Right lobe of liver (tissue), 6 donors: ENCODE measurements at places on chromosomes 3 and 15. TPM values are rescaled to one million over a fixed set of nuclear protein-coding genes. Genes with fewer than 3 reads are reported as not detected.

DNA sequence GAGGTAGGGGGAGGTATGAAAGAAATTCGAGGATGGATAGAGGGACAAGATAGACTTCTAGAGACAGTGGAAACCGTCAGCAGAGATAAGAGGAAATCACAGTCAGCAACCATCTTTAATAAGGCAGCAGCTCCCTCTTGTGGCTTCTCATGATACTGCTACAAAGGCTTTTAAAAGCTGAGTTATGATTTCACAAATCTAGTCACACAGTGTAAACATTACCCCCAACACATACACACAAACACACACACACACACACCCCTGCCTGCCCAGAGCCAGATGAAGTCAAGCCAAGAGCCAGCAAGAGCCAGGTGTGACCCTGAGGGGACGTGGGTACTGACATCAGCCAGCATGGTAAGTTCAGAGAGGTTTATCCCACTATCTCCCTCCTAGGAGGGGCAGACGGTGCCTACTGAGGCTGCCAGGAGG is 18.9 kb upstream of the TGM5 start:
- no peaks in the 10 kb centered on the region for H3K4me1 ChIP-seq
- H3K36me3 ChIP-seq, result no peaks in the 10 kb centered on the region
- DNase-seq, result no peak

GRCh38 chr3:188951734-188952133 is 220.0 kb upstream of the TPRG1 start:
- H3K4me3 ChIP-seq, result no peak overlapping the region
- peak overlapping the region; percentile 97 for H3K27ac ChIP-seq
- H3K36me3 ChIP-seq, result no peaks in the 10 kb centered on the region
- H3K27me3 ChIP-seq, result no peaks in the 10 kb centered on the region
- no peak for DNase-seq

DNA sequence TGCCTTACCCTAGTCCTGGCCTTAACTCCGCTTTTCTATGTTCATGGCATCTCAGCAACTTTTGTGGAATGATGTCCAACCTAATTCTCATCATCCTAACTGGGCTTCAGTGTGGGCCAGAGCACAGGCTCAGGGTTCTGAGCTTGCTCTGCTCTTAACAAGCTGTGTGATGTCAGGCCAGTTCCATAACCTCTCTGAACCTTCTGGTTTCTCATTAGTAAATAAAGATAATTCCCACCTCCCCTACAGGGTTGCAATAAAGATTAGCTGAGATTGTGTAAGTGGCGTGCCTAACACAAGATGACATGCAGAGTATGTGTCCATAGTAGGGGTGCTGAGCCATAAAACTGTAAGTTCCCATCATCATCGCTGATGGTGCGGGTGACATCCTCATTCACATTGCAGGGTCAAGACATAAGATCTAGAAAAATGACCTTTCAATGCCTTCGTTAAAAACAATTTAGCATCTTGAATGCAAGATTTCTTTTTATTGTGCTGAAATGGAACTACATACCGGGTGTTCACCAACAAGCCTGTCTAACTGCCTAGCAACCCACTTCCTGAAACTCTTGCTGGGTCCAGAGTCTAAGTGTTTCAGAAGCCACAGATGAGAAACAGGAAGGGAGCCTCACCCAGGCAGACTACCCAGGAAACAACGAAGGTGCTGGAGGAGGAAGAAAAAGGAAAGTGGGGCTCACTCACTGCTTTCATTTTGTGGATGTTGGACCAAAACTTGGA is 36.2 kb downstream of the CDCP1 start:
- H3K27me3 ChIP-seq, result no peaks in the 10 kb centered on the region
- no peak overlapping the region for H3K27ac ChIP-seq
- H3K36me3 ChIP-seq, result no peaks in the 10 kb centered on the region

- H3K4me1 ChIP-seq, result peaks cover 3% of the 10 kb centered on the region
- no peaks in the 10 kb centered on the region for H3K27me3 ChIP-seq
- H3K36me3 ChIP-seq, result no peaks in the 10 kb centered on the region
- H3K4me3 ChIP-seq, result no peak overlapping the region
Observed at GRCh38 chr3:187025254-187025655, 94.9 kb downstream of the ST6GAL1 start.

- no peak overlapping the region for H3K27ac ChIP-seq
- no peaks in the 10 kb centered on the region for H3K4me1 ChIP-seq
- no peaks in the 10 kb centered on the region for H3K36me3 ChIP-seq
- H3K27me3 ChIP-seq, result no peaks in the 10 kb centered on the region
- DNase-seq, result no peak
Observed at GRCh38 chr3:36697229-36698001, 66.9 kb downstream of the DCLK3 start.

DNA sequence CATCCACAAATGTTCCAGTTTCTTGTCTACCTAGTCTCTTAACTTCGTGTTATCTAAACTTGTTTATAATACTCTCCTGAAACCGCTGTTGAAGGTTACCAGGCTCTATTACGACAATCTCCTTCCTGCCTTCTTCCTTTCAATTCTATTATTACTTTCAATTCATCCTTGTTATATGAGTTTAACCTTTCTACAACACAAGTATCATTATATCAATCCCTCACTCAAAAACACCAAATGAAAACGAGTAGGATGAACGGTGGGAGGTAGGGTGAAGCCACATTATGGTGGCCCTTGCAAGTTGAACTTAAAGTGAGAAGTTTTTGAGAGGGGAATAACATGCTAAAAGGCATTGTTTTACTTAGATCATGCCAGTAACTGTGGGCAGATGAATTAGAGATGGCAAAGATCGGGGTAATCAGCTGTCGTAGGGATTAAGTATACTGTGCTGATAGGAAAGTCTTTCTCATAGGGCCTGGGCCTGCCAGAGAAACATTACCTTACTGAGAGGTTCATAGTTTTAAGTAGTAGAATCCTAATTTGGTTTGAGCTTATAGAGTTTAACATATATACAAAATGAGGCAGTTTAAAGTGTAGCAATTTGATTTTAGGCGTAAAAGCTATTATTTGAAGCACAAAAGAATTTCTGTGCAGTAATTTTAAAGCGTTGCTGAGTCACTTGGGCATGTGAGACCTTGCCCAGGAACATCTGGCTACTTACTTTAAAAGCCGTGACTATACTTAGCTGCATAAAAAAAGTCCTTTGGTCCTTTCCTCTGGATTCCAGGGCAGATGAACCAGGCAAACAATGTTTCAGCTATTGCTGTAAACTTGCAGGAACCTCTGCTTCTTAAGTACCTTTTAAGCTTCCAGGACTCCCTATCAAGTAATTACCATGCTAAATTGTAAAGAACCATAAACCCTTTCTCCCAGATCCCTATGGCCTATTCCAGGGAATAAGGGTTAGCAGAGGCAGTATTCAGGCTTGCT is 3.3 kb upstream of the CEP97 start:
- no peak for DNase-seq
- H3K27me3 ChIP-seq, result no peaks in the 10 kb centered on the region
- H3K4me1 ChIP-seq, result no peaks in the 10 kb centered on the region

DNA sequence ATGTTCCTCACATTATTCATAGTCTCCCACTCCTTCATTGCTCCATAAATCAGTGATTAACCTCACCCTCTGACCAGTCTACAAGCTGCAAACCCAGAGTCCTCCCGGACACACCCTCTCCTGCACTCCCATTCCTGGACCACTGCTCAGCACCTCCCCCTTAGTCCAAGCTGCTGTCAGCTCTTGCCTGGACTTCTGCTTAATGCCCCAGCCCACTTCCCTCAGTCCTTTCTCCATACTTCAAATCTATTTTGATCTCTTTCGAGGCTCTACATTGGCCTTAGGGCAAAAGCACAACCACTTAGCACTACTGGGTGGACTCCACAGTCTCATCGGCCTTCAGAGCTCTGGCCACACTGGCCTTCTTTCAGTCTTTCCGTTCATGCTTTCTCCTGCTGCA is 79.4 kb upstream of the FAM98B start:
- no peak overlapping the region for H3K27ac ChIP-seq
- H3K4me1 ChIP-seq, result no peaks in the 10 kb centered on the region
- no peak overlapping the region for H3K4me3 ChIP-seq
- DNase-seq, result no peak
- H3K27me3 ChIP-seq, result no peaks in the 10 kb centered on the region

DNA sequence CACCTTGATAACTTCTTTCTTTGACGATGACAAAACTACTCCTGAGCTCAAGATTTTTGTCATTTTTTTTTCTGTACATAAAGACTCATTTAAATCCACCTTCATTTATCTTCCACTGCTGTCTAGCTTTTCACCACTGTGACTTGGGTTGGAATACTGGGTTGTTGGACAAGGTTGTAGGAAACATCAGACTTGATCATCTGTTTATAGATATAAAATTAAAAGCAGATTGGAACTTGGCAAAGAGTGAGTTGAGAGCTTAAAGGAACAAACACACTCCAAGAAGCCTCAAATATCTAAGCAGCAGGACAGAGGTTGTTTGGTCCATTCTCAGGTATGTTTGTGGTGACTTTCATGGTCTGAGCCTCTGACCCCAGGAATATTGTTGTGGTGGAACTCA is 141.7 kb upstream of the NDN start:
- H3K27me3 ChIP-seq, result no peaks in the 10 kb centered on the region
- no peaks in the 10 kb centered on the region for H3K36me3 ChIP-seq
- no peaks in the 10 kb centered on the region for H3K4me1 ChIP-seq

DNA sequence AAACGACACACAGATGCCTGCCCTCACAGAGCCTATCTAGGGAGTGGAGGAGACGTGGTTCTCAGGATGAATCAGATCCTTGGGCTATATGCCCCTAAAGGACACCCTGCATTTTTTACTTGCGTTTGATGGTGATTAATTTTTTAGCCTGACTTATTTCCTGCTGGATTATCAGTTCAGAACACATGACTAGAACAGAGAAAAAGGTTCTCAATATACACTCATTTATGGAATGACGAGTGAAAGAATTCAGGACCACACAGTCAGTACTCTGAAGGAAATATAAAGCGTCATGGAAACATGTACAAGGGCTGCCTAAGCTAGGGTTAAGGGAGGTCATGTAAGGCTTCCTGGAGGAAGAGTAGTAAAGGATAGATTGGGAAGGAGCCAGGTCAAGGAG is 121.8 kb downstream of the SSR3 start:
- no peaks in the 10 kb centered on the region for H3K36me3 ChIP-seq
- no peak overlapping the region for H3K27ac ChIP-seq
- H3K4me3 ChIP-seq, result no peak overlapping the region
- no peak for DNase-seq

DNA sequence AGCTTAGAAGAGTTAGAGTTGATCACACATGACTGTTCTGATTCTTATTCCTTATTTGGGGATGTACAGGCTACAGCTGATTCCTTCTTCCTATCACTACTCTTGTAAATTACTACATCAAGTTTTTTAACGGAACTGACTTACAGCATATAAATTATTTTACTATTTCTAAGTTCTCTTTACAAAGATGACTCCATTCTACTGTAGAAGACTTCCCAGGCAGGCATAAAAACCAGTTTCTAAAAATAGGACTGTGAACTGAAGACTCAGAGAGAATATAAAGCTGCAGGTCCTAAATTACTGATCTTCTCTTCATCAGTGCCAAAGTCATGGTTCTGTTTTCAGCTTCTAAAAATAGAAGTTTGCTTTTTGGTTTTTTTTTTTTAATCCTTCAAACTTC is 38.9 kb downstream of the ANO10 start:
- no peak overlapping the region for H3K4me3 ChIP-seq
- no peaks in the 10 kb centered on the region for H3K4me1 ChIP-seq

DNA sequence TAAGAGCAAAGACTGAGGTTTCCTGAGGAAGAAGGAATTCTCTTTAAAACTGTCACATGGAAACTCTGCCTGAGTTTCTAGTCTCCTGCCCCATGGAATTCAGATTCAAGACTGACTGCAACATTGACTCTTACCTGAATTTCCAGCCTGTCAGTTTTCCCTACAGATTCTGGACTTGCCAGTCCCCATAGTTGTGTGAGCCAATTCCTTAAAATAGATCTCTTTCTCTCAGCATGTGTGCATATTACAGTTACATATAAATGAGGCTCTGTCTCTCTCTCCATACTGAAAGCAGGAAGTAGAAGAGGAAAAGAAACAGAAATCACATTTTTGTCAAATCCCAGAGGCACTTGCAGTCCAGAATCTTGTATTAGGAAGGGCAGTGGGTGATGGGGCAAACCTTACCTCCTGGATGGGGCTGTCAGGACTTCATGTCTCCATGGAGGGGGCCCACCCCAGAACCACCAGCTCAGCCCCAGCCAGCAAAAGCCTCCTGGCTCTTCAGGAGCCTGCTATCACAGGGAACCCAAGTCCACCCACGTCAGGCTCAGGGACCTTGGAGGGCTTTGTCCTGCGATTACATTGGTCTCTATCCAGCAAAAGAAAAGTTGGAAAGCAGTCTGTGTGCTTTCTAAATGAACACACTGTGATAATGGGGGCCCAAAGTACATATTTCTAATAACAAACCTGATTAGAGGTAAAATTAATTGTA is 18.8 kb upstream of the GOLGA8J start:
- no peaks in the 10 kb centered on the region for H3K27me3 ChIP-seq
- H3K4me3 ChIP-seq, result no peak overlapping the region
- H3K27ac ChIP-seq, result no peak overlapping the region
- no peaks in the 10 kb centered on the region for H3K36me3 ChIP-seq
- no peak for DNase-seq

- H3K36me3 ChIP-seq, result no peaks in the 10 kb centered on the region
- no peaks in the 10 kb centered on the region for H3K4me1 ChIP-seq
- no peaks in the 10 kb centered on the region for H3K27me3 ChIP-seq
- no peak overlapping the region for H3K4me3 ChIP-seq
Observed at GRCh38 chr3:129015388-129016105, 14.4 kb downstream of the EFCC1 start.

GRCh38 chr3:86790884-86791549 is 199.9 kb downstream of the VGLL3 start:
- no peaks in the 10 kb centered on the region for H3K4me1 ChIP-seq
- DNase-seq, result no peak
- H3K4me3 ChIP-seq, result no peak overlapping the region
- H3K36me3 ChIP-seq, result no peaks in the 10 kb centered on the region

DNA sequence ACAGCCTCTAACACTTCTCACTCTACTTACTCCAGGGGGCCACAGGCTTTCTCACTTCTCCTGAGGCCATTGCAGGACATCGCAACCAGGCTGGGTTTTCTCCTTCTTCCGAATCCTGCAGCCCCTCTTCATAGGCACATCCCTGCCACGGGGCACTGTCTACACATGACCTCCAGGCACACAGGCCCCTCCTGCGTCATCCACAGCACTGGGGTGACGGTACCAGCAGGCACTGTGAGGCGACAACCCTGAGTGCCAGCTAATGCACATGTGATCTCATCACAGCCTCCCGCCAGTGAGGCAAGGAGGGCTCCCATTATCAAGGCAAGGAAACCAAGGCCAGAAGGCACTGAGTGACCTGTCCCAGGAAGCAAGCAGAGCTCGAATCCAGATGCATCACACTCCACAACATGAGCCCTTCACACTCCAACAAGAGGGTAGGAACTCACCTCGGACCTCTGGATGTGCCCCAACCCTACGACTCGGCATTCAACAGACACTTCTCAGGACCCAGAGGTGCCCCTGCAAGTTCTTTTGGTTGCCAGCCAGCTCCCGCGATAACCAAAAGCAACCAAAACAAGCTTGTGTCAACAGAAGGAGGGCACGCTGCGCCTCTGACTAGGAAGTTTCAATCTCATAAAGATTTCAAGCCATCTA is 16.7 kb downstream of the FAM174B start:
- H3K27me3 ChIP-seq, result no peaks in the 10 kb centered on the region
- no peak overlapping the region for H3K27ac ChIP-seq
- peaks cover 12% of the 10 kb centered on the region for H3K4me1 ChIP-seq
- H3K36me3 ChIP-seq, result no peaks in the 10 kb centered on the region

PPP1R2 gene
- total RNA-seq, result 12.7 TPM

EBLN2 gene
- total RNA-seq, result 3.8 TPM

SEMA7A gene
- total RNA-seq, result 1.4 TPM

GNAT1 gene
- not detected for total RNA-seq

TGM4 gene
- total RNA-seq, result not detected

LRRC15 gene
- not detected for total RNA-seq

USP13 gene
- total RNA-seq, result 6.4 TPM

GOLGA8K gene
- total RNA-seq, result not detected

PDZRN3 gene
- 1.2 TPM for total RNA-seq

MRPL46 gene
- 28.4 TPM for total RNA-seq

NPAP1 gene
- total RNA-seq, result not detected

ANKRD63 gene
- 0.24 TPM for total RNA-seq
